ENCODE measurements at places on chromosomes 2 and 18.
A peak's percentile ranks its signal among the peaks of the same experiment; 100 is the strongest.

- DNase-seq: no peak
These were observed 437.4 kb downstream of the EPHA4 start for GRCh38 chr2:221134718-221135117.

- no peak for DNase-seq
These were observed 705.9 kb upstream of the ZNF804A start for GRCh38 chr2:183892315-183892941.

GRCh38 chr18:50022985-50023384 is 172.0 kb downstream of the MYO5B start:
- DNase-seq: no peak

DNA sequence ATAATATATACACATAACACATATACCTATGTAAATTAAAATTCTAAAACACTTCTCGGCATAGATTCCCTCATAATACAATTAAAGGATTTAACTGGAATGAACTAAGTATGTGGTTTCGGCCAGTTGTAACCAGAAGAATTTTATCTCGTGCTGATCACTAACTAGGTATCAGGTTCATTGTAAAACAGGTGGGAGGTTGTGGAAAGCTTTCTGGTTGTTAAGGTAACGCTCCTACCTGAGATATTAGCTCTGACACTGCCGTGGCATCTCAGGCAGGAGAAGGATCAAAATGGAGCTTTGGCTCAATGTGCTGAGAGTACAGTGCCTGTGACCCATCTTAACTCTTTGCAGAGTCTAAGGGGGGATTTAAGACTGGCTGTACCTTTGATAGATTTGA is 42.5 kb downstream of the SLC9A2 start:
- DNase-seq: no peak

- no peak for DNase-seq
These were observed 28.7 kb downstream of the SH2D6 start for GRCh38 chr2:85447222-85447585.

- DNase-seq: peak; percentile 26
These were observed 21.4 kb downstream of the CHMP1B start for GRCh38 chr18:11872479-11873136.
